ENCODE measurements at places on chromosomes 3 and 15. TPM values are rescaled to one million over a fixed set of nuclear protein-coding genes. Genes with fewer than 3 reads are reported as not detected.

DNA sequence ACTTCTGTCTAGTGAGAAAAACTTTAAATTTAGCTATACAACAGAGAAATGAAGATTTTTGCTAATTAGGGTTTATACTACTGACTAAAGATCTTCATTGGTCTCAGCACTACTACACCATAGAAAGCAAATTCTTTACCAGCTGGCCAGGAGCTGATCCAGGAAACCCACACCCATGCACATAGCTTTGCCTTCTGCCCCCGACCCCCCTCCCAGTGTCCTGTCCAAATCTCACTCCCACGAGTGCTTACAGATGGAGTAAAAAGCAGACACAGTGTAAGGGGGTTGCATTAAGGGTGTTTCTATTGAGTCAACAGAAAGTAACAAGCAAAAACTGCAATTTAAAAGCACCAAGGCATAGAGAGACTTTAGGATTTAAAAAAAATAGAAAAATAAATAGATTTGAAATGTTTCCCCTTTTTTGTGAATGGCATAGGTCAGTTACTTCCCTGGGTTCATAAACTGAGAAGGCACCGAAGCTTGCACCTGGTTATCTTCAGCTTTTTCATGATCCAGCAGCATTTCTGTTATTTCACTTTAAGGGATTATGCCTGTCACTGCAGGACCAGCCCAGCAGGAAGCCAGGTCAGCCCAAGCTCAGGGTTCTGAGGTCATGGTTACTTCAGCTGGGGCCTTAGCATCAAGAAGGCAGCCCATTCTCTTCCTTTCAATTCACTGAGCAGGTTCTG lies 124.3 kb downstream of the CTNNB1 start:
- no peak for DNase-seq

DNA sequence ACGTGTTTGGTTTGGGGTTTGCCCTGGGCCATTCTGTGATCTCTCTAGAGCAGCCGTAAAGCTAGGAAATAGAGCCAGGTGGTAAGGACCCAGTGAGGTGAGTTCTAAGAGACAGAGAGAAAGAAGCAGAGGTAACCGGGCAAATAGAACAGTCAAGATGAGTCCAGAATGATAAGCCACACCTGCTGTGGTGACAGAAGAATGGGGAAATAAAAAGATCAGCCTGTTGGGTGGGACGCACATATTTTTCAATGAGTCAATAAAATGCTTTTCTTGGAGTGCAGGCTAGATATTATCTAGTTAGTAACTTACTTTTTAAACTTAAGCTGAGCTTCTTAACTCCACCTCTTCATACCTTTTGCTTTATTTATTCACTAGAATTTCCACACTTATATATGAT lies 135.0 kb downstream of the NFKBIZ start:
- no peak for DNase-seq

- peak; percentile 85 for DNase-seq
Measured at GRCh38 chr3:136075218-136075808, 109.8 kb downstream of the PPP2R3A start.

- DNase-seq: no peak
Measured at GRCh38 chr3:12898290-12898964, 57.1 kb upstream of the RPL32 start.

- peak; percentile 70 for DNase-seq
Measured at GRCh38 chr15:90002428-90002844, 1.3 kb downstream of the ZNF710 start.

DNA sequence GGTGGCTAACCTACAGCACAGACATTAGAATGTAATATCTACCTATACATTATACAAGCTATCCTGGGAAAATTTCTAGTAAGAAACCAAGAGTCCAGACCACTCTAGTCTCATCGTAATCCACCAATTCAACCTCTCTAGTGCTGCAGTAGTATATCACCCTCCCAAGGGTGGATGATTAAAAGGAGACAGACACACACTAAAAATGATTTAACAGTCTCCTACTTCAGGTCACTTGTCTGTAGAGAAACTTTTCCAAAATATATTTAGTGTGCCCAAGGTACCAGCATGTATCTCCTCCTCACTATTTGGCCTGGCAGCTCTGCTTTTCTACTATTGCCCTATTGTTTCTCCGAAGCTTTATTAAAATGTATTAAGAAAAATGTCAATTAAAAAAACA lies 45.0 kb downstream of the ZBTB20 start:
- no peak for DNase-seq

GRCh38 chr15:25238126-25238525 lies 200.7 kb downstream of the UBE3A start:
- DNase-seq: no peak

GRCh38 chr15:65926459-65926858 lies 57.2 kb downstream of the RAB11A start:
- DNase-seq: no peak

GRCh38 chr3:30343861-30344260 lies 262.5 kb upstream of the TGFBR2 start:
- no peak for DNase-seq

- no peak for DNase-seq
Measured at GRCh38 chr3:170835336-170835735, 34.7 kb downstream of the RPL22L1 start.

- peak; percentile 13 for DNase-seq
Measured at GRCh38 chr15:52193321-52193720, 2.1 kb upstream of the GNB5 start.

- DNase-seq: peak; percentile 36
Measured at GRCh38 chr15:98292442-98293240, 332.1 kb downstream of the ARRDC4 start.

DNA sequence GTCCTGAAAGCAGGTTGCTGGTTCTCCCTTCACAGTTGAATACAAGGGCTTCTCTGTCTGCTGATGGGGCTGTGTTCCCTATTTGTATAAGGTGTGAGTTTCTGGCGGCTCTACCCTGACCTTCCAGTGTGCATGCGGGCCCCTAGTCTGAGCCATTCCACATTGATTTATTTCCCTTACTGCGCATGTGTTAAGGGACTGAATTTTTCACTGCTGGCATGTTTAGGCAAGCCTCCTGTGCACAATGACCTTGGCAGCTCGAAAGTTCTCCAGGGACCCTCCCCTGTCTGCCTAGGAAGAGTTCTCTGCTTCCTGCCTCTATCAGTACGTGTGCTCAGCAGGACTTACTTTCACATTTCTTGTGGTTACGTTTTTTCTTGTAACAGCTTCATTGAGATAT lies 11.4 kb downstream of the TRAK1 start:
- DNase-seq: no peak

- peak; percentile 8 for DNase-seq
Measured at GRCh38 chr3:189169728-189170127, 2.0 kb upstream of the TPRG1 start.

DNA sequence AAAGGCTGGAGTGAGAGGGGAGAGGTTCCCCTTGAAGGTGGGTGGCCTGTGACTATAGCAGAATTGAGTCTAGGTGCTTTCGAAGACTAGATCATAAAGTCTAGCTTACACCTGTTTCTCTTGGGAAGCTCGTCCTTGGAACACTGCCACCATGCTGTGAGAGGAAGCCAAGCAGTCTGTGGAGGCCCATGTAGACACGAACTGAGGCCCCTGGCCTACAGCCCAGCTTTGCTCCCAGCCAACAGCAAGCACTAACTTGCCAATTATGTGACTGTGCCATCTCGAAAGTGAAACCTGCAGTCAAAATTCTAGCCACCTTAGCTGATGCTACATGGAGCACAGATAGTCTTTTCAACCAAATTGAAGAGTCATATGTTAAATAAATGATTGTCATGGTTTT lies 190.5 kb upstream of the NECTIN3 start:
- DNase-seq: peak; percentile 13

DNA sequence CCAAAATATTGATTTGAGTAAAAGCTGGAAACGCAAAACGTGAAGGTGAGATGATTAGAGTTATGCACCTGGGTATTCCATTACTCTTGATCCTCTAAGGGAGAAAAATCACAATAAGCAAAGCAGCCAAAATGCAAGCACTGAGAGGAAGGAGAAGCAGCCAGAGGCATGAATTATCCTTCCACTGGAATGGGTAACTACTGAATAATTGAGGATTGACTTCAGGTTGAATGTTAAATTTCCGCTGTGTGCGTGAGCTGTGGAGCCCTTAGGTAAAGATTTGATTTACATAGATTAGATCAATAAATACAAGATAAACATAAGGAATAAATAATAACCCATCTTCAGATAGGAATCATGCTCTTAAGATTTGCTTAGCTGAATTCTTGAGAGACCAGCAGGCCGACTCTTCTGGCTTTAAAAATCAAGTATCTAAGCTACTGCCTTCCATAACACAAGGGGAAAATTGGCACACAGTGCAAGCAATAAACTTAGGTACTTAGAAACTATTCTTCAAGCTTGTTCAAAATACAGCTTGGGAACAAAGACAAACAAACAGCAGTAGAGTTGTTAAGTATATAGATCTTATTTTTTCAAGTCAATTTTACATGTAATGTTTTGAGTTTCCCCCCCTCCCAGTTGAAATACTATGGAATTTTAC lies 1459.5 kb downstream of the ZPLD1 start:
- no peak for DNase-seq

GRCh38 chr15:90266061-90266431 lies 574 bp downstream of the NGRN start:
- DNase-seq: peak; percentile 63

DNA sequence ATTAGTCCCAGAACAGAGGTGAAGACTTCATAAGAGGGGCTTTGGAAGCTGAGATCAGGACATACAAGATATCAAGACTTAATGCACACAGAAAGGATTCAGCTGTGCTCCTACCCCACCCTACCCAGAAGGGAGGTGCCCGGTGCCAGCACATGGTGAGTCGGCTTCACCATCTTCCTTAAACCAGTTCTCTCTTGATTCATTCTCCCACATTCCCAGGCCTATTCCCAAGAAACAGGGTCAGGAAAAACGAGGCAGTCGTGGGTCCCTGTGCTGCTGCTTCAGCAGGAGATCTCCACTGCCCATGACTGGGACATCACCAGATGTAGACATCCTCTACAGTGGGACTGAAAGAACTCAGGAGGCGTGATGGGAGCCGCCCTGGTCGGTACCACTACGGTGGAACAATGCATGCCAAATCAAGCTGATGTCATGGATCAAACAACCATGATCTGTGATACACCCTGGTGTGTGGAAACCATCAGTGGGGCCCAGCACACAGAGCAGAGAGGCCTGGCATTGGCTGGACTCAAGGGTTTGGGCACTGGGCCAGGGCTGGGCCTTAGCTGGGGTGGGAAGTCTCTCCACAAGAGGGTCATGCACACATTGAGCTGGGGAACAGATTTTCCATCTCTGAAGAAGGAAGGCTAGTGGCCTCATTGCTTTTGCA lies 41.9 kb downstream of the CCDC12 start:
- DNase-seq: peak; percentile 86

DNA sequence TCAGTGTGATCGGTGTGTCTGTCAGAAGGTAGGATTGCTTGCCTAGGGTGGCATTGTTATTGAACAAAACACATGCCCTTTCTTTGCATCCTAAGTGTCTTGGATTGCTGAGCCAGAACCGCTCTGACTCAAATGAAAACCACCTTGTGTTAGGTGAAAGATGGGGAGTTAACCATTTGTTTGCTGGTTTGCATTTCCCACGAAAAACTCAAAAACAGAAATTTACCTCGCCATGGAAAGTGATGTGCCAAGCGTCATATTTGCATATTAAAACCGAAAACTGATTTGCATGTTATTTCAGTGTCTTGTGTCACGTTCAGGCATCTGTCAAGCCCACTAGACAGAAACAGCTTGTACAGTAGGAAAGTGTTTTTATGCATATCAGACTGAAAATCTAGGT lies 474.6 kb upstream of the TPRG1 start:
- no peak for DNase-seq

DNA sequence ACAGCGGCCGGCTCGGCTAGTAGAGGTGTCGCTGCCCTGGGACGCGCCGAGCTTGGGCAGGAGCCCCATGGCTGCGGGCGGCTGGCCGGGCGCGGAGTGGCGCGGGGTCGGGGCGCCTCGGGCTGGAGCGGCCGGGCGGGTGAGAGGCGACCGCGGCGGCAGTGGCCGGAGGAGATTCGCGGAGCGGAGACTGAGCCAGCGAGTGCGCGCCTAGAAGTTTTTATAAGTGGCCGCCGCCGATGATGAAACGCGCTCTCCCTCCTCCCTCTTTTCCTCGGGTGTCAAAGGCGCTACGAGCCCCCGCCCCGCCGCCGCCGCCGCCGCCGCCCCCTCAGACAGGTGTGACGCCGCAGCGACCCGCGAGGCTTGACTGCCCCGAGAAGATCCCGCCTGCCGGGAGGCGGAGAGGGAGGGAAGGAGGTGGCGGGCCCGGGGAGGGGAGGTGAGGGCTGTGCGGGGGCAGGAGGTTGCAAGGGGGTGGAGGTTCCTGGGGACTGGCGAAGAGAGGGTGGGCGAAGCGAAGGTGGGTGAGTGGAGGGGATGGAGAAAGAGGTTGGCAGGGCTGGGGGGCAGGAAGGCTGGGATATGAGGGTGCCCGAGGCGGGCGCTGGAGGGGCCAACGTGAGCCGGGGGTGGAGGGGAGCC lies at the start of gene SLCO2A1:
SLCO2A1 (minus strand) TSS at position 192 of the 645 bp plus-strand sequence; CDS start at position 69, 123 bp downstream.
- DNase-seq: peak; percentile 66

- DNase-seq: no peak
Measured at GRCh38 chr3:25071846-25072245, 356.2 kb upstream of the RARB start.

GRCh38 chr3:189824629-189825312 lies 193.6 kb downstream of the TP63 start:
- DNase-seq: peak; percentile 95

DNA sequence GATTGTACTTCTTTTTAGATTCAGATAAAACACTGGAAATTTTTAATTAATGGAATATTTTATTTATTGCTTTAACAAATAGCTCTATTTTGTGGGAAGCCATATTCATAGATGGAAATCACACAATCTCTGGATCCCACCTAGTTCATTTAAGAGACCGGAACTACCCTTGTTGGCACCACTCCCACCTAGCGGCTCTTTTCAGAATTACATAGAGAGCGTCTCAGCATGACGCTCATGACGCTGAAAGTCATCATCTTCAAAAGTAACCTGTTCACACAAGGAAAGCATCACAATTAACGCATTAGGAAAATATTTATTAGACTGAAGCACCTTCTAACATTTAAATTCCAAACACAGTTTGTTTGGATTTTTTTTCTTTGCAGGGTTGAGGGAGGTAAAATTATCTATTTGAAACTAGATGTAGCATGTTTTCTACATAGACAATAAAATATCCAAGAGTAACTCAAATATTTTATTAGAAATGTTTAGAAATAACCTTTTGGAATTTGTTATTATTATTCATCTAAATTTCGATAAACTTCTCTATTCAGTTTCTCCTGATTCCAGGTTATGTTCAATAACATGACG lies 214.9 kb upstream of the ARRDC4 start:
- DNase-seq: peak; percentile 5

GRCh38 chr3:12751571-12751970 lies 7.5 kb downstream of the TMEM40 start:
- no peak for DNase-seq

Gene SQOR
- 19.7 TPM for total RNA-seq

Gene SH3BP5
- 69.2 TPM for total RNA-seq

Gene EPHB3
- 3.0 TPM for total RNA-seq

Gene USP50
- not detected for total RNA-seq

Gene LIPH
- not detected for total RNA-seq

Gene PDZRN3
- 35.6 TPM for total RNA-seq

Gene CHP1
- total RNA-seq: 70.9 TPM

Gene CCR3
- not detected for total RNA-seq

Measured in GM23248 (cell line).